ENCODE measurements at places on chromosomes 16 and 17. TPM values are rescaled to one million over a fixed set of nuclear protein-coding genes. Genes with fewer than 3 reads are reported as not detected.

DNA sequence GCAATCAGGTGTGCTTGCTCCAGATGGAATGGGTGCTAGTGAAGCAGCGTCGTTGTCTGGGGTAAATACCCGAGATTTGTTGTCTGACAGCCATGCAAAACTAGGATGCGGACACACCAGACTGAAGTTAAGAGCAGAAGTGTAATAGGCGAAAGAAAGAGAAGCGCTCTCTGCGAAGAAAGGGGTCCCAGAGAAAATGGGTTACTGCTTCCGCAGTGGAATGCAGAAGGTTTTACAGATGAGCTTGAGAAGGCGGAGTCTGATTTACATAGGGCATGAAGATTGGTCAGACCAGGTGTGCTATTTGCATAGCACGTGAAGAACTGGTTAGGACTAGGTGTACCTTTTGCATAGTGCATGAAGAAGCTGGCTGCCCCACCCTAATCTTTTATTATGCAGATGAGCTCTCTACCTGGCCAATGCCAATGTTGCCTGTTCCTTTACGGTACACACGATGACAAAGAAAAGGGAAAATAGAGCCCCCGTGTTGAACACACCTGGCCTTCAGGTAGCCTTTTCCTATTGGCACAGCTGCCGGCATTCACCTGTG, 32.0 kb upstream of the SNN start:
- no peak for DNase-seq

GRCh38 chr17:50198026-50198669, 3.3 kb downstream of the COL1A1 start:
- DNase-seq, result peak; percentile 50

- no peak for DNase-seq
Measured at GRCh38 chr16:25713785-25714570, 22.2 kb downstream of the HS3ST4 start.

- no peak for DNase-seq
Measured at GRCh38 chr17:81807839-81808238, 3.9 kb downstream of the GCGR start.

- no peak for DNase-seq
Measured at GRCh38 chr17:50918933-50919296, 52.8 kb upstream of the TOB1 start.

DNA sequence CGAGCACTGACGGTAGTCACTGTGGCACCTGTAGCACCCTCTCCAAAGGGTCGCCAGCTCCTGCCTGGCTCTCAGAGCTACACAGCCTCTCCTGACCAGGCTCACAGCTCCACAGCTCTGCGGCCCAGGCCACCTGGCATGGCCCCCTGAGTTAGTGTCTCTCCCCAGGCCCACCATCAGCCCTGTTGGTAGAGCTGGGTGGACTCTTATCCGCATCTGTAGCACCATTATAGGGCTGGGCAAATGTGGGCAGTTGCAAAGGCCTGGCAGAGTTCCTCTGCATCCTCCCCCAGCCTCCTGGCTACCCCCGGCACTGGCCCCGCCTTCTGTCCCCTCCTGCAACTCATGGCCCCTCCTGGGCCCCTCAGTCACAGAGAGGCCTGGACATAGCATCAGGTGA, 18.2 kb downstream of the SCGB1C2 start:
- no peak for DNase-seq

DNA sequence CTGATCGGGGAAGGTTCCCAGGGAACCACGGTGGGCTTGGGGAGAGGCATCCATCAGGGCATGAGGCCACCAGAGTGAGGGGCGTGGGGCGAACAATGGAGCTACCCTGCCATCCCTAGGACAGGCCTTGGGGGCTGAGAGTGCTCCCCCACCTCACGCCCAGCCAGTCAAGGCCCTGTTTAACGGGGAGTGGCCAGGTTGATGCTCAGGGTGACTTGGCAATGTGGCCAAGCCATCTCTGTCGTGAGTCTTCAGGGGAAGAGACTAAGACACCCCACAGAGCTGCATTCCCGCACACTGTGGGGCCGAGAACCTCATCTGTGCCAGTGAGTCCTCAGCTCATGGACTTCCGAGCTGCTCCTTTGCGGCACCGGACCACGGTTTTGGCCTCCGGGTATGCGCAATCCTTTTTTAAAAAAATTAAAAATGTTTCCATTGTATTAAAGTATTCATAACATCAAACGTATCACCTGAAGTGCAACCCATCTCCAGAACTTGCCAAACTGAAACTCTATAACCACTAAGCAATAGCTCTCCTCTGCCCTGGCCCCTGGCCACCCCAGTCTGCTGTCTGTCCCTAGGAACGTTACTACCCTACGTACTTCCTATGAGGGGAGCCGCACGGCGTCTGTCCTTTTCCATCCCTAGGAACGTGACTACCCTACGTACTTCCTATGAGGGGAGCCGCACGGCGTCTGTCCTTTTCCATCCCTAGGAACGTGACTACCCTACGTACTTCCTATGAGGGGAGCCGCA, 71.8 kb upstream of the DOC2B start:
- no peak for DNase-seq

GRCh38 chr17:42578282-42578869, 847 bp upstream of the PSMC3IP start:
- peak; percentile 65 for DNase-seq

DNA sequence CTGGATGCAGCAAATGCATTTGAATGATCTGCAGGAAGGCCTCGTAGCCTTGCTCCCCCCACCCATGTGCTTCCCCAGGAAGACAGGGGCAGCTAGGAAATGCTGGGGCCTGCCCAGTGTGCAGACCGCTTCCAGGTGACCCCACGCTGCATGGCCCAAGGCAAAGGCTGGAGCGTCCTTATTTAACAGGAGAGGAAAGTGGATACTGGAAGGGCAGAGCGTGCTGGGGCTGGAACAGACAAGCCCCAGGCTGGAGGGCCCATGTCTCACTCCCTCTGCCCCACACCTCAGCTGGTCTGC, 26.1 kb upstream of the NPTX1 start:
- DNase-seq, result no peak

DNA sequence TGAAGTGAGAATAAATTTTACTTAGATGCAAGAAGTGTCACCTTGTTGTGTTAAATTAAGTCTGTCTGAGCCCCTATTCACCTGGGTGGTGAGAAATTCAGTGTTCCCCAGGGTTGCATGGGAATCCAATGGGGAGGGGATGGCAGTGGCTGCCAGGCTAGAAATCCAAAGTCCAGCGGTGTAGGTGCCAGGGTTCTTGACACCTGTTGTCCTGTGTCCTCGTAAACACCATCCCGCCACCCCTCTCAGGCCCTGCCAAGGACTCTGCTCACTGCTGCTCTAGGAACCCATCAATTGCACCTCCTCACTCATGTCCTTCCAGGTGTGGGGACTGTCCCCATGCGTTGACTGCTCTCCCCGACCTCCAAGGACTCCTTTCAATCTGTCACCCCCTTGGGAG, 58.9 kb downstream of the CACNG5 start:
- DNase-seq, result no peak

GRCh38 chr17:76397687-76398522, 13.5 kb downstream of the SPHK1 start:
- peak; percentile 57 for DNase-seq

GRCh38 chr17:77025781-77026180, 115.0 kb upstream of the SEC14L1 start:
- no peak for DNase-seq

DNA sequence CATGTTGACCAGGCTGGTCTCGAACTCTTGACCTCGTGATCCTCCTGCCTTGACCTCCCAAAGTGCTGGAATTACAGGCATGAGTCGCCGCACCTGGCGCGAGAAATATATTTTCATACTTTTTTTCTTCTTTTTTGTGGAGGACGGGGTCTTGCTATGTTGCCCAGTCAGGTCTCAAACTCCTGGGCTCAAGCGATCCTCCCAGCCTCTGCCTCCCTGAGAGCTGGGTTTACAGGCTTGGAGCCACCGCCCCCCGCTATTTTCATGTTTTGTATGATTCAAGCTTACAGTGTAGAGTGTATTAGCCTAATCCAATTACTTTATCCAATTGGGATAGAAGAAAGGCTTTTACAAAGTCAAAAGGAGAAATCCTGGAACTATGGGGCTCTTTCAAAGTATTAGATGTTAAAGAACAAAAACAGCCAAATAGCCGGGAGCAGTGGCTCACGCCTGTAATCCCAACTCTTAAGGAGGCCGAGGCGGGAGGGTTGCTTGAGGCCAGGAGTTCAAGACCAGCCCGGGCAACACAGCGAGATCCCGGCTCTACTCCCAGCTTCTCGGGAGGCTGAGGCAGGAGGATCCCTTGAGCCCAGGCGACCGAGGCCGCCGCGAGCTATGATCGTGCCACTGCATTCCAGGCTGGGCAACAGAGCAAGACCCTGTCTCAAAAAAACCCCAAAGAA, 1.4 kb upstream of the MAP1LC3B start:
- DNase-seq, result no peak

DNA sequence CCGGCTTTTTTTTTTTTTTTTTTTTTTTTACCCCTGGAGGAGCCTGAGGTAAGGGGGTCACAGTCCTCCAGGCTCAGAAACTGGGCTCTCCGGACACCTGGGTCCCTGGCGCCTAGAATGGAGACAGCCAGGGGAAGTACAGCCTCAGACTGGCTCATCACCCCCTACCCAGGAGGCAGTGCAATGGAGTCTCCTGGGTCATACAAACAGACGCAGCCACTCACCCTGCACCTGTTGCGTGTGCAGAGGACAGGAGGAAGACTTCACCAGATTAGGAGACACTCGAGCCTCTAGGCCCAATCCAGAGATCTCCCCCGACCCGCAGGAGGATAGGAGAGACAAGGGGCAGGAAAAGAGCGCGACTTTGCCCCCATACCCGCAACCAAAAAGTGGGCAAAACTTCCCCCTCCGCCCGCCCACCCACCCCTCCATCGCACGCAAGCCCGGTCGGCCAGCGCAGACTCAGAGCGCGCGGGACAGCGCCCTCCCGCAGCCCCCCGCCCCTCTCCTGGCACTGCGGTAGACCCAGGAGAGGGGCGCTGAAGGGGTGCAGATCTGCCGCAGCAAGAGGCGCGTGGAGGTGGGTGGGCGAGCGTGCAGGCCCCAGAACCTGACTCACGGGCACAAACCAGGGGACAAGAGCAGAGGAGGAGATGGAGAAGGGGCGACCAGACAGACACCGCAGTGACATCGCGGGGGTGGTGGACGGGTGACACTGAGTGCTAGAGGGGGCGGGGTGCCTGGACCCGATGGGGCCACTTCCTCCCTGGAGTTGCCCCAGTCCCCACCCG, 900 bp downstream of the HAP1 start:
- DNase-seq, result no peak

DNA sequence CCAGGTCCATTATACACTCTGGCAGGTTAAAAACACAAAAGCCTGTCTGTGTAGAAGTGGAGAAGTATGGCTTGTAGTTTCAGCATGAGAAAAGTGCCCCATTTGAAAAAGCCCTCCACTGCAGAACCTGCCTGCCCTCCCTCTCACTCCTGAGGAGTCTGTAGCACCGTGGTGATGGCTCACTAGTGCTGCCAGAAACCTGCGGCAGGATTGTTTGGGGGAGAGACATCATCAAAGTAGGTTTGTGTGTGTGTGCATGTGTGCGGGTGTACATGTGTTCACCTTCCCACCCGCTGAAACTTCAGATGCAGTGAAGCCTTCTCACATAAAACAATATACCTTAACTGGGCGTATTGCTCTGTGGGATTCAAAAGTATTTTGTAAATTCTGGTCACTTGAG, 26.9 kb downstream of the NDEL1 start:
- DNase-seq, result no peak

- no peak for DNase-seq
Measured at GRCh38 chr17:21183468-21183867, 30.5 kb downstream of the TMEM11 start.

DNA sequence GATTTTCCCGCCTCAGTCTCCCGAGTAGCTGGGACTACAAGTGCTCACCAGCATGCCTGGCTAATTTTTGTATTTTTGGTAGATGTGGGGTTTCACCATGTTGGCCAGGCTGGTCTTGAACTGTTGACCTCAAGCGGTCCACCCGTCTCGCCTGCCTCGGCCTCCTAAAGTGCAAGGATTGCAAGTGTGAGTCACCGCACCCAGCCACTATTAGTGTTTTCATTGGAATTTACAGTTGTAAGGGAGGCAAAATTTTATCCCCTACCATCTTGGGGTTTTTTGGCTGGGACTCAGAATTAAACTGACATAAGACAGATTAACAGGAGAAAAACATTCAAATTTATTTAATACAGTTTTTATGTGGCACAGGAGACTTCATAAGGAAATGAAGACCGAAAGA, 12.3 kb upstream of the MYCBPAP start:
- no peak for DNase-seq

DNA sequence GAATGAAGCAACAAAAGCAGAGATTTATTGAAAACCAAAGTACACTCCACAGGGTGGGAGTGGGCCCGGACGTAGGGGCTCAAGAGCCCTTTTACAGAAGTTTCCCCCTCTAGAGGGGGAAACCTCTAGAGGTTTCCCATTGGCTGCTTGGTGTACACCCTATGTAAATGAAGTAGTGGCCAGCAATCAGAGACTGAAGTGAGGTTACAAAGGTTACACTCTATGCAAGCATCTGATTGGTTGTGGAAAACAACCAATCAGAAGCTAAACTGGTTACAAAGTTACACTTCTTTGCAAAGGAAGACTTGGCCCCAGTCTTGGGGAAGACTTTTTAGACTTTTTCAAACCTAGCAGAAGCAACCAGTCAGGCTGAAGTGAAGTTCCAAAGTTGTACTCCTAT, 27.1 kb downstream of the CRAMP1 start:
- no peak for DNase-seq

GRCh38 chr17:45745601-45746494, 38.3 kb upstream of the CRHR1 start:
- no peak for DNase-seq

DNA sequence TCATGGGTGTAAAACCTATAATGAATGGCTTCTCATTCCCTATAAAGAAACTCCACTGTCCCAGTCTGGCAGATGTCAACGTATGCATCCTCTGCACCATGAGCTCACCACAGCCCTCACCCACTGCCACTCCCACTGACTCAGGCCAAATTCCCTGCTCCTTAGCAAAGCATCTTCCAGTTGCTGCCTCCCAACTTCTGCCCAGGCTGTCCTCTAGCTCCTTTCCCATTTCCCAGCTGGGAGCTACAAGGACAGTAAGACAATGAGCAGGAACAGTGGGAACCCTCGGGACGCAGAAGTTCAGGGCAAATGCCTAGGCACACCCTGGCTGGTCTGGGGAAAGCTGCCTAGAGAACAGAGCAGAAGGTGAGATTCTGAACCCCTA, 9.1 kb upstream of the THAP11 start:
- DNase-seq, result no peak

Gene ALDH3A1
- polyA plus RNA-seq, result 2.2 TPM

Gene SMPD3
- polyA plus RNA-seq, result 21.8 TPM

Gene FTO
- polyA plus RNA-seq, result 13.7 TPM

Gene DHRS7C
- polyA plus RNA-seq, result 0.07 TPM

Gene ATXN7L3
- 53.3 TPM for polyA plus RNA-seq

Gene MNT
- 9.8 TPM for polyA plus RNA-seq

Gene GRIN2C
- polyA plus RNA-seq, result 0.07 TPM
